CD4-positive, alpha-beta T cell (primary cell): ENCODE measurements at places on chromosomes 7 and 10.

DNA sequence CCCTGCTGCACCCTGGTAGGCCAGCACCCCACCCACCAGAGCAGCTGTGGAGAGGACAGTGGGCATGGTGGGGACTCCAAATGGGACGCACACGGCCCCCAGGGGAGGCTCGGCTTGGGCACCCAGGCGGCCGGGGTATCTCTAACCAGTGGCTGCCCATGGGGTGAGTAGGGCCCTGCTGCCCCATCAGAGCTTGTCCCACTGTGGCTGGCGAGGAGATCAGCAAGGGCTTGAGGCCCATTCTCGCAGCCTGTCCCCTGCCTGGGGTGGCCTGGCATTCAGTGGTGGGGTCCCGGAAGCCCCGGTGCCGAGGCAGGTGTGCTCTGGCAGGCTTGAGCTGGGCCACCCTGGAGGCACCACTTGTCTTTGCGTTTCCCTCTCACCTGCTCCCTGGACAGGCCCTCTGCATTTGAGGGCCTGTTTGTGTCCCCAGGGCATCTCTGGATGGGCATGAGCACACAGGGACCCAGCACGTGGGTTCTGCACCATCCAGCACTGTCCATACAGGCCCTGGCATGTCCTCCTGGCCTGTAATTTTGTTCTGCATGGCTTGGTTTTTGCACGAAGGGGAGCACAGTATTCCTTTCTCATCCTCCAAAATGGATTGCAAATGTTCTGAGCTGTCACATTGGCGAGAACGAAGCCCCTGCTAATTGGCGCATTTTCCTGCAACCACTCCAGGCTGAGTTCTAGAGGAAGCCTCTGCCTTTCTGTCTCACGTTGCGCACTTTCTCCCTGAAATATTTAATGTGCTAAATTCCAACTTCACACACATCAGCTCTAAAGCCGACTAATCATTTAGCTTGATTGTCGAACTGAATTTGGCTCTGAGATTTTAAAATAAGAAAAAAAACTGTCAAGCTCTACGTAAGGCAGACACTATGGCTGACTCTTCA is 27.2 kb downstream of the PWWP2B start:
- DNase-seq, result no peak

DNA sequence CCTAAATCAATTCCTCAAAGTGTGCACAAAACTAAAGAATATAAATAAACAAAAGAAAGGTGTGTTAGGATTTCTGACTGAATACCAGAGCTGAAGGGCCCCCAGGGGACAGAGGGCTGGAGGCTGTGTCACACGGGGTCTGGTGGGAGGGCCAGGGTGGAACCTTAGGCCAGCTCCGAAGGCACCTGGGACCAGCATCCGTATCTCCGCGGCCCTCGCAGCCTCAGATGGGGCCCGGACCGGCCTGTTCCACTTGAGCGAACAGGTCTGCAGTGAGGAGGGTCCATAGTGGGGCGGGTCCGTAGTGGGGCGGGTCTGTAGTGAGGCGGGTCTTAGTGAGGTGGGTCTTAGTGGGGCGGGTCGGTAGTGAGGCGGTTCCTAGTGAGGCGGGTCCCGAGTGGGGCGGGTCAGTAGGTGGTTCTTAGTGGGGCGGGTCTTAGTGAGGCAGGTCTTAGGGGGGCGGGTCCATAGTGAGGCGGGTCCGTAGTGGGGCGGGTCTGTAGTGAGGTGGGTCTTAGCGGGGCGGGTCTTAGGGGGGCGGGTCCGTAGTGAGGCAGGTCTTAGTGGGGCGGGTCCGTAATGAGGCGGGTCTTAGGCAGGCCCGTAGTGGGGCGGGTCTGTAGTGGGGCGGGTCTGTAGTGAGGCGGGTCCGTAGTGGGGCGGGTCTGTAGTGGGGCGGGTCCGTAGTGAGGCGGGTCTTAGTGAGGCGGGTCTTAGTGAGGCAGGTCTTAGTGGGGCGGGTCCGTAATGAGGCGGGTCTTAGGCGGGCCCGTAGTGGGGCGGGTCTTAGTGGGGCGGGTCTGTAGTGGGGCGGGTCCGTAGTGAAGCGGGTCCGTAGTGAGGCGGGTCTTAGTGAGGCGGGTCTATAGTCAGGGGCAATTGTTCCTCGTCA is 15.1 kb downstream of the GPR146 start:
- peak; percentile 15 for DNase-seq

- DNase-seq, result no peak
Observed at GRCh38 chr7:76185187-76185896, 16.4 kb upstream of the SRRM3 start.

GRCh38 chr7:24283897-24284698 is at the start of gene NPY:
NPY (plus strand) TSS chr7:24284190; CDS start chr7:24285241, 1,051 bp downstream.
- no peak for DNase-seq

DNA sequence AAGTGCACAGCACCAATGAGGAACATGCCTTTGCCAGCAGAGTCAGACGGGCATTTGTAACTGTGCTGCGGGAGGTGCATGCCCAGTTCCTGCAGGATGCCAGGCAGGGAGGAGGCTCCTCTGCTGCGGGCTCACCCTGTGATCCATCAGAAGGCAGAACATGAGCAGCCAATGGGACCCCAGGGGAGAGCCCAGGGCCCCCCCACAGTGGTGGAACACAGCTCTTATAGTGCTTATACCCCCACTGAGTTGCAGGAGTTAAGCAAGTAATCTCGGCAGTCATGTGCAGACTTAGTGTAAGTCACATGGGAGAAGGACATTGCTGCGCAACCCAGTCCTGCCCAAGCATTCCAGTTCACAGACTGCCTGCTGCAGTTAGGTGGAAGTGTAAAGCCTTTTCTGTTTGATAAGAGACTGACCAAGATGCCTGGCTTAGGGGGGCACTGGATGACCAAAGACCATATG is 120.3 kb upstream of the TMEM106B start:
- no peak for DNase-seq

GRCh38 chr10:91694170-91694794 is 61.4 kb upstream of the PPP1R3C start:
- DNase-seq, result no peak

- DNase-seq, result no peak
Observed at GRCh38 chr10:12212454-12212853, 16.5 kb downstream of the CDC123 start.

DNA sequence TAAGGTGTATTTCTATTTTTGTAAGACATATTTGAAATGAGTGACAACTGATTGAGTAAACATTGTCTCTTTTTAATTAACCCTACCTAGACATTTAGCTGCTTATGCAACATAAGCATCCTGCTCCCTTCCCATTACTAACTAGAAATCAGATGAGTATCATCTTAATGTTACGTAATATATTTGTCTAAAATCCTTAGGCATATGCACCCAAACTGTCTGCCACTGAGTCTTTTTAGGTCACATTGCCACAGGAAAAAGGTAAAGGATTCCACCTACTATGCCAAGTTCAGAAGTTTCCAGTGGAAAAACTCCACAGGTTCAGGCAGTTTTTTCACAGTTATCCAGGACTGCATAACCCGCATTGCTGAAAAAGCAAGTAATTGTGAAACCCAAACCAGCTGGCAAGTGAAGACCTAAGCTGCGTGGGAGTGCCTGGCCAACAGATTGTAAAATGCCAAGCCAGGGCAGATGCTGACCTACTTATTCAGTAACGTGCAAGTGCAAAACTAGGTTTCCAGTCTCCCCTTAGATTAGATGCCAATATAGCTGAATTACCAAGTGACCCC is 983.7 kb downstream of the GATA3 start:
- DNase-seq, result no peak

- DNase-seq, result no peak
Observed at GRCh38 chr7:13126347-13126746, 438.9 kb downstream of the ARL4A start.

GRCh38 chr7:4225881-4226523 is 456.1 kb upstream of the FOXK1 start:
- no peak for DNase-seq

GRCh38 chr7:66238773-66239466 is 33.8 kb downstream of the TPST1 start:
- DNase-seq, result no peak

DNA sequence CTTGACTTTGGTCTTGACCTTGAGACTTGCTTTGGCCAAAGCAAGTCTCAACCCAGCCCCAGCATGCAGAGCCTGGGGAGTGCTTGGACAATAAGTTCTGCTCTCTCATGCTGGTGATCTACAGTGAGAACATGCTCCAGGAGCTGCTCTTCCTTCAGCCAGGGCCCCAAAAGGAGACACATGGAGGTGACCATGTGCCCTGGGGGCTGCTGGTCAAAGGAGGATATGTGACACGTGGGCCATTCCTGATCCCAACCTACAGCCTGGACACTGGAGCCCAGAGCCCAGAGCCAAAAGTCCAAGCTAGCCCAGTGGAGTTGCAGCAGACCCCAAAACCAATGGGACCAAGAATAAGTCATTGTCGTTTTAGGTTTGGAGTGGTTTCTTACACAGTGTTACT is 78.2 kb upstream of the CHST15 start:
- DNase-seq, result no peak

DNA sequence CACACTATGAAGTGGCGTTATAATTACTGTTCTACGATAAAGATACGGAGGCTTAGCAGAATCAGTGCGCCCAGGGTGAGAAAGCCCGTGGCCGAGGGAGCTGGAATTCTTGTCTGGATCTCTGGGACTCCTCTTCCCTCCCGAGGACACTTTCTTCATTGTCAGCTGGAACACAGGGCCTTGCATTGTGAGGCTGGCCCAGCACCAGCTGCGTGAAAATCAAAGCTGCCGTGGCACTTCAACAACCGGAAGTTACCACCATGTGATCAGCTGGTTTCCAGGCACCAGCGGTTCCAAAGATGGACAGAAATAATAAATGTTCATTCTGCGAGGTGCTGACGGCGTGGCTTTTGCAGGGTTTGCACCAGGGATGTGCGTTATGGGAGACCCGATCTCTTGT is 234.0 kb upstream of the PITRM1 start:
- no peak for DNase-seq

DNA sequence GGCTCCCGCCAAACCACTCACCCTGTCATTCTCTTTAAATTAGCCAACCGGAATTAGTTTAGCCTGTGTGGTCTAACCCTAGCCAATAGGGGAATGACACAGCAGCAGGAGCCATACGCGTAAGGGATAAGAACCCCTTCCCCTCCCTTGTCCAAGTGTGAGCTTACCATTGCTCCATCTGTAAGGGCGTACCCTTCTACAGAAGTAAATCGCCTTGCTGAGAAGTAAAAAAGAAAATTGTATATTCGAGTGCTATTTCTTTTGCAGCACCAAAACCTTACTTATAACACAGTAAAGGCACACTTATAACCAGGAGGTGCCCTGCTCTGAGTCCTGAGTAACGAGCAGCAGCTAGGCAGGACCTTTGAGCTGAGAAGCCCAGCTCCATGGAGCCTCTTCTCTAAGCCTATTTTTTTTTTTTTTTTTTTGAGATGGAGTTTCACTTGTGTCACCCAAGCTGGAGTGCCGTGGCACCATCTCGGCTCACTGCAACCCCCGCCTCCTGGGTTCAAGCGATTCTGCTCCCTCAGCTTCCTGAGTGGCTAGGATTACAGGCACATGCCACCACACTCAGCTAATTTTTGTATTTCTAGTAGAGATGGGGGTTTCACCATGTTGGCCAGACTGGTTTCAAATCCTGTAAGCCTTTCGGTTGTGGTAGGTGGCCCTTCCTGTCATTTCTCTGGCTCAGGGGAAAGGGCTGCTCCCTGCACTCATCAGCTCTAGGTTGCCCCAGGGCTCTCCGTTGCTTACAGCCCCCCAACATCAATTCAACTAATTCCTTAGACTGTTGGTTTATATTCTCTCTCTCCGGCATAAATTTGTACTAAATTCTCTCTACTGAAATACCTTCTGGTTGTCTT is 73.3 kb downstream of the NSUN6 start:
- no peak for DNase-seq

DNA sequence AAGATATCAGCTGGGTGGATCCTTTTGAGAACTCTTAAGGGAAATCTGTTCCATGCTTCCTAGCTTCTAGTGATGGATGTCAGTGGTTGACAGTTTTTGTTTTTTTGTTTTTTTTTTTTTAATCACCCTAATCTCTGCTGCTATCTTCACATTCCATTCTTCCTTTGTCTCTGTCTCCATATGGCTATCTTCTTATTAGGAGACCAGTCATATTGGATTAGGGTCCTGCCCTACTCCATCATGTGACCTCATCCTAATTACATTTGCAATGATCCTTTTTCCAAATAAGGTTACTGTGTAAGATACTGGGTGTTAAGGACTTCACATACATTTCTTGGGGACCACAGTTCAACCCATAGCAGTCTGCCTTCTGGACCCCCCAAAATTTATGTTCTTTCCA is 69.7 kb downstream of the MLLT10 start:
- DNase-seq, result no peak

DNA sequence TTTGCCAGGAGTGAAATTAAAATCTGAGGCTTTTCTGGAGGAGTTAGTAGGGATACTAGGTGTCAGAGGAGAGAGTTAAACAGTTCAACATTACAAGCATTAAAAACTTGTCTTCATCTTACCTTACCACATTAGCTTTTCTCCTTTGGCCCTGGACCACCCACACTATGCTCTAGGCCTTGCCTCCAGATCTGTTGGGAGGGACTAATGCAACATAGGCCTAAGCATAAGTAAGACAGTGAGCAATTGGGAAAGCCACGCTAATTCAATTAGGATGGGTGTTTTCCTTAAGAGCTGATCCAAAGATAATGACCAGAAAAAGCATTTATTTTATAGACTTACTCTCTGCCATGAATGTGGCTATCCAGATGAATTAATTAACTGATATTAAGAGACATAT is 158.9 kb downstream of the ELMO1 start:
- DNase-seq, result no peak

GRCh38 chr10:120962756-120963593 is 111.8 kb downstream of the WDR11 start:
- DNase-seq, result no peak
